CD4-positive, alpha-beta T cell treated with Interleukin-2 at 100 ng/mL for 4 hours (primary cell): ENCODE measurements at places on chromosomes 1 and 21.

- DNase-seq: no peak
These were observed 648.8 kb downstream of the PTPRC start for GRCh38 chr1:199287647-199288046.

DNA sequence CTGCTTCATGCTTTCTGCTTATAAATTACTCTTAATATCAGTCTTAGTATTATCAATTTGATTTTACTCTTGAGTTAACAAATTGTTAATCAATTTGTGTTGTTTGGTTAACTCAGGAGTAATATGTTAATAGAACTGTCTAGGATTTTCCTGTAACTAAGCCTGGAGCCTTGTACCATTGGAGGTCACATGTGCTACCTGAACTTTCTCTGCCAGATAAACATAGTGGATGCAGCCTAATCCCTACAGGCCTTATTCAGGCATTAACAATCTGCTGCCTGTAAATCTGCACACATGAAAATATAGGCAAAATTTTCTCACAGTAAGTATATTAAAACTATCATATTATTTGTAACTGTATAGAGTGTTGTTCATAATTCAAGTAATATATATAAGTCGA, 47.1 kb upstream of the TMPRSS2 start:
- no peak for DNase-seq

GRCh38 chr1:45230537-45230936, 24.1 kb upstream of the ZSWIM5 start:
- peak; percentile 5 for DNase-seq

GRCh38 chr1:155009742-155010141, 7.1 kb downstream of the ZBTB7B start:
- no peak for DNase-seq

- no peak for DNase-seq
These were observed 1.9 kb downstream of the CHIT1 start for GRCh38 chr1:203227371-203228083.

DNA sequence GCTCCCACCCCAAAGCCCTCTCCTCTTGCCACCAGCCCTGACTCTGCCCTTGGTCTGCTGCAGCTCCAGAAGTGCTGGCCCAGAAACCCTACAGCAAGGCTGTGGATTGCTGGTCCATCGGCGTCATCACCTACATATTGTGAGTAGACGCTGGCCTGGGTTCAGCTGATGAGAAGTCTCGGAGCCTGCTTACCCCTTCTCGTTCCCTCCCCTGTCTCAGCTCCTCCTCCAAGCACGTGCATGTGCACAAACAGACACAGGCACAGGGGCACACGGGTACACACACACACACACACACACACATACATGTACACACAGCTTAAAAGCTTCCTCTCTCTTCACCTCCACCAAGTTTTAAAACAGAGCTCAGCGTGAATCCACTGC, 24.3 kb downstream of the CAMK1G start:
- DNase-seq: no peak

DNA sequence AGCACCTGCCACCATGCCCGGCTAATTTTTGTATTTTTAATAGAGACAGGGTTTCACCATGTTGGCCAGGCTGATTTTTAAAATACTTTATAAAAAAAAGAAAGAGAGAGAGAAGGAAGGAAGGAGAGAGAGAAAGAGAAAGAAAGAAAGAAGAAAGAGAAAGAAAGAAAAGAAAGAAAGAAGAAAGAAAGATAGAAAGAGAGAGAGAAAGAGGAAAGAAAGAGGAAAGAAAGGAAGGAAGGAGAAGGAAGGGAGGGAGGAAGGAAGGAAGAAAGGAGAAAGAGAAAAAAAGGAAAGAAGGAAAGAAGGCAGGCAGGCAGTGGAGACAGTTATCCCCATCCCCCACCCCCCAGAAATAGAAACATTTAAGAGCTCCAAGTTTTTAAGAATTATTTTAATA, 69.9 kb downstream of the TOMM20 start:
- no peak for DNase-seq

- no peak for DNase-seq
These were observed 44.6 kb upstream of the SLC30A1 start for GRCh38 chr1:211623515-211623914.

DNA sequence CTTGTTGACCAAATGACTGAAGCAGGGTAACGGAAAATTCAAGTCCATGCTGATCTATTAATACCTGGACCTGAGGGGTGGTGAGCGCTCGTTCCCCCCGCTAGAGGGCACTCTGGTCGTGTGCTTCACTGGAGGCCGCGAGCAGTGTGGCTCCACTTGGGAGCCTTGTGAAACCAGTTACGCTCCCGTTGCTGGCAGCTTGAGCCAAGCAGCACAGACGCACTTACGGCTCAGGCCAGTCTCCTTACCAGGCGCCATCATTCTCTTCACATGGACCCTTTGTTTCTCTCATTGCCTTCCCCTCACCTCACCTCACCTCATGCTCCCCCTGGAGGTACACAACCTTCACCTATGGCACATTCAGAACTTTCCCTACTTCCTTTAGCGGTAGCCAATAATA, 49.7 kb upstream of the TSPAN2 start:
- DNase-seq: peak; percentile 53

GRCh38 chr1:96771847-96772246, 50.3 kb downstream of the PTBP2 start:
- no peak for DNase-seq

DNA sequence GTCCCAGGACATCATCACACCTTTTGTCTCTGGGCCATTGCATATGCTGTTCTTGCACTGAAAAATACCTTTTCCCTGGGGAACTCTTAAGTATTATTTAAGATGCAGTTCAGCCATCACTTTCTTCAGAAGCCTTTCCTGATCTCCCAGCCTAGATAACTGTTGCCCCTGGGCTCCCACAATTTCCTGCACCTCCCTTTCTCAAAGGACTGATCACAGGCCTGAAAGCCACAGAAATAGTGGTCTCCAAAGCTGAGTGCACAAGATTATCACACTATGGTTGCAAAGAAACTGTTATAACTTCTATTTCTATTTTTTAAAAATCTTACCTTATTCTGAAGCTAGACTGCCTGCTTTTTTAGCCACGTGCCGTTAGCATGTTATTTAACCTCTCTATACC, 2.8 kb upstream of the ZSCAN20 start:
- no peak for DNase-seq

GRCh38 chr1:156920233-156921052, at the start of gene LRRC71:
LRRC71 (plus strand) TSS chr1:156920632; CDS start chr1:156920804, 172 bp downstream.
- peak; percentile 35 for DNase-seq

DNA sequence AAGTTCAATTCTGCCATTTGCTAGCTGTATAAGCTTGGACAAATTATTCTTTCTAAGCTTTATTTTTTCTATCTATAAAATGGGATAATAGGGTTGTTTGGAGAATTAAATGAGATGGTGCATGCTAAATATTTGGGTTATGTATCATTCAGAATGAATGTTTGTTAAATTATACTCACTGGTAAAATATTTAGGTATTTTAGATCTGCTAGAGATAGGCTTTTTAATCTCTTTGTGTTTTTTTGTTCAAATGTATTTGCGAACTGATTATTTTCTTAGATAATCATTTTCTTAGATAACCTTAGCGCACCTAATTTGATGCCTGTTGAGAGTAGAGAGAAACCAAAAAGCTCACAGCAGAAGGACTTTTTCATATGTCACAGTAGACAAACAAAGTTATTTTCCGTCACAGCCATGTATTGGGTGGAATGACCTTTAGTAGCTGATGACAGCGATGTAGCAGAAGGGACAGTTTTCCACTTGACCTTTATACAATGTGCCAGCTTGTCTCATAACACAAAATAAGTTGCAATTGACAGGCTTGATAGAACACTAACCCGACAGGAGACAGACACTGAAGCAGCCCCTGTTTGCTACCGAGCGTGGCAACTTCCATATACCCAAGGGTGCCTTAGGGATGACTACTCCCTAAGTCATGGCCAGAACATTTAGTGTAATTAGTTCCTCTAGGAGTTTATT, 93.0 kb downstream of the DISC1 start:
- DNase-seq: no peak

GRCh38 chr1:44521378-44522080, 116.5 kb downstream of the RNF220 start:
- no peak for DNase-seq

DNA sequence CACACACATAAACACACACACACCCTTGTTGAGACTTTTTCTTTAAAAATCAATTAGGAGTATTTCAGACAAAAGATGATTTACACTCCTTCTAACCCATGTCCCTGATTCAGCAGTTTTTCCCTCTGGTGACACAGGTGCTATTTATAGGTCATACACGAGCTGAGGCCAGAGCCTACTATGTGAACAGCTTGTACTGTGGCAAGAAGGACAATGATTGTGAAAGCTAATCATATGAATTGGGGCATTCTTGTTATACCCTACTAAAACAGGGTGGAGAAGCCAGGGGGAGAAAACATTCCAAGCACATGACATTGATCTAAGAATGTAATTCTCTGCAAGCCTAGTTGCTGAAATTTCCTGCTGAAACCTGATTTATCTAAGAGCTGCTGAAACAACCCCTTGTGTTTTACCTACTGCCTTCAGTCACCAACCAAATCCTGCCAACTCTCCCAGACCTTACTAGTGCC, 60.3 kb downstream of the XCL1 start:
- no peak for DNase-seq

DNA sequence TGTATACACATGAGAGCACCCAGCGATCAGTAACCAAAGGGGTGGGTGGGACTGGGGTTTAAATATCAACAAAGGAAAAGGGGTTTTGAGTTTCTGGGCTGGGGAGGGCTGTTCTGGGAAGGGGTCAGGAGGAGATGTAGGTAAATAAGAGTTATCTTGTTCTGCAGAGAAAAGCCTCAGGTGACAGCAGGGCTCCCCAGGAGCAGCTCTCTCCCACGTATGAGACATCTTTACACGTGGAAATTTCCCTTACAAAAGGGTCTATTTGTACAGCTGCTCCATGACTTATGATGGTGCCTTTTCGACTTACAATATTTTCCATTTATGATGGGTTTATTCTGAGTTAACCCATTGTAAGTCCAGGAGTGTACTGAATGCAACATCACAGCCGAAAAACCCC, 16.3 kb upstream of the PADI2 start:
- DNase-seq: no peak

DNA sequence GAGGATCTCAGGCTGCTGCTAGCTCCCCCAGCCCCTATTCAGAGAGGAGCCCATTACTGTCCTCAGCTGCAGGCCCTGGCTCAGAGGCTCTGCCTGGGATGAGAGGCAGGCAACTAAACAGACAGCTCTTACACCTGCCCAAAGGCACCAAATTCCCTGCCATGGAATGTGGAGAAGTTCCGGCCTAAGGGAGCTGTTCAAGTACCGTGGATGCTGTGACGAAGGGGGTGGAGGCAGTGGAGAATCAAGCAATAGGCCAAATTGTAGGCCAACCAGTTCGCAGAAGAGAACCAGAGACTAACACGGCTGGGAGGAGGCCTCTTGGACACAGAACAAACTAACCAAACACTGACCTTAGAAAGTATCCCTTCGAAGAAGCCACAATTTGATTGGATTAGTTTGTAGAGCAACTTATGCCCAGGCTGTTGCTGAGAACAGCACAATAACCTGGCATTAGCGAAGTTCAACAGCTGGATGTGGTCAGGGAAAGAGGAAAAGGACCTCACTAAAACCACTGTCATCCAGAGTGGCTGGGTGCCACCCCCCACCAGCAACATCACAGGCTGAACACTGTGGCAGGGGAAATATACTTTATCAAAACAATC, 3.6 kb downstream of the C1orf174 start:
- no peak for DNase-seq

DNA sequence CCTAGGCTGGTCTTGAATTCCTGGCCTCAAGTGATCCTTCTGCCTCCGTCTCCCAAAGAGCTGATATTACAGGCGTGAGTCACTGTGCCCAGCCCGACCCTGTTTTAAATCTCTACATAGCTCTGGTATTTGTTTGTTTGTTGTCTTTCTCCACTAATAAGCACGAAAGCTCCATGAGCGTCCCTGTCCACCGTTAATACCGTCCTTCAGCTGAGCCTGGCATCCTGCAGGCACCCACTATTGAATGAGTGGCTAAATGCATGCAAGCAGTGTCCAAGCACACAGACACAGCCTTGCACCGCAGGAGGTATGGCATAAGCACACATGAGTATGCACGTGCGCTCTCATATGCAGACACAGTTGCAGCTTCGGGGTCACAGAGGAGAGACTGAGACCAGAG, 4.5 kb upstream of the COL16A1 start:
- DNase-seq: no peak

- DNase-seq: no peak
These were observed 35.2 kb downstream of the NENF start for GRCh38 chr1:212467843-212468482.

- peak; percentile 3 for DNase-seq
These were observed 14.7 kb upstream of the KCNE1 start for GRCh38 chr21:34526618-34527290.

- DNase-seq: no peak
These were observed 199.9 kb downstream of the PRDM2 start for GRCh38 chr1:13899856-13900255.
